ENCODE measurements at places on chromosomes 2 and 18.

GRCh38 chr2:20438334-20439192, 8.3 kb upstream of the RHOB start:
- DNase-seq, result no peak

GRCh38 chr2:37829202-37829601, 95.9 kb upstream of the RMDN2 start:
- peak; percentile 94 for DNase-seq

DNA sequence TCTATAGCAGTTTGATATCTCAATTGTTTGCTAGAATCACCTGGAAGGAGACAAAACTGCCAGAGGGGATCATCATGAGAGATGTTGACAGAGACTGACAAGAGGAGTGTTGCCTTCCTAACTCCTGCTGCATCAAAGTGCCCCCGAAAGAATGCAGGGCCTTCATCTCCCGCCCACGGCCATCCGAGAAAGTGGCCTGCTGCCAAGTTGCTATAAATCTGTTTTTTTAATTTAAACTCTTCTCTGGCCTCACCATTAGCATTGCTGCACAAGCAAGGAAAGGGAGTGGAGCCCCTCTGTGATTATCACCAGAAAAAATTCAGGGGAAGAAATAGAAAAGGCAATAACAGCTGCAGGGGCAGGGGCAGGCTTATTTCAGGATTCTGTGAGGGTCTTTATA, 238.1 kb upstream of the EPHA4 start:
- DNase-seq, result no peak

- DNase-seq, result peak; percentile 81
Measured at GRCh38 chr2:73987109-73987947, 2.6 kb downstream of the TET3 start.

GRCh38 chr2:155830817-155831579, 501.5 kb downstream of the NR4A2 start:
- DNase-seq, result no peak

- no peak for DNase-seq
Measured at GRCh38 chr2:25497918-25498407, 156.2 kb upstream of the DNMT3A start.

DNA sequence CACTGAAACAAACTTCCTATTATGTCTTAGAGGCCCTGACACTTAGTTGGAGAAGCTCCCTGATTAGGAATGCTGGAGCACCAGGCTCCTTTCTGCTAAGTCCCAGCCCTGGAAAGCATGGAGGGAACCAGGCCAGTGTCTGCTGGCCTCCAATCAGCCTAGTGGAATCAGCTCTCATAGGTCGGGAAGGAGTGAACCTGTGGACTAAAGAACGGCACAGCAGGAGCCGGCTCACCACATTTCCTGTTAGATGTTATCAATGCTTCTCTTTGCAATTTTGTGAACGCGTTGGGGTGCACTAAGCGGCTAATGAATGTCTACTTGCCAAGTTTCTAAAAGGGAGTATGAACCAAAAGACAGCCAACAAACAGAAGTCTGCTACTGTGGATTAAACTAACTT, 296.6 kb downstream of the NAPG start:
- no peak for DNase-seq

GRCh38 chr2:108918156-108918874, 70.7 kb downstream of the EDAR start:
- no peak for DNase-seq

DNA sequence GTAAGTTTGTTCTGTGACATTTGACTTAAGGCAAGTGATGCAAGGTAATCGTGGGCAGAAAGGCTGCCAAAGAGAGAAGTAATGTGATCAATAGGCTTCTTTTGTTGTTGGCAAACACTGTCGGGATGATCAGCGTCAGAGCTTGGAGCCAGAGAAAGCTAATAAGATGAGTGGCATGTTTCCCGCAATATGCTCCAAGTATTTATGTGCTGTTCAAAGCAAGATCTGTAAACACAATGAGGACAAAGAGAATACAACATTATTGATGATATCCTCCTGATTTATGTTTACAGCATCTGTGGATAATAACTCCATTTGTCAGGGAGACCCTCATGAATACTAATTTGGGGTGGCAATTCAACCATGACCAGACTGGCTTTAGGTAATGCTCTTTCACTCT, 603.3 kb downstream of the TDRD15 start:
- DNase-seq, result no peak

DNA sequence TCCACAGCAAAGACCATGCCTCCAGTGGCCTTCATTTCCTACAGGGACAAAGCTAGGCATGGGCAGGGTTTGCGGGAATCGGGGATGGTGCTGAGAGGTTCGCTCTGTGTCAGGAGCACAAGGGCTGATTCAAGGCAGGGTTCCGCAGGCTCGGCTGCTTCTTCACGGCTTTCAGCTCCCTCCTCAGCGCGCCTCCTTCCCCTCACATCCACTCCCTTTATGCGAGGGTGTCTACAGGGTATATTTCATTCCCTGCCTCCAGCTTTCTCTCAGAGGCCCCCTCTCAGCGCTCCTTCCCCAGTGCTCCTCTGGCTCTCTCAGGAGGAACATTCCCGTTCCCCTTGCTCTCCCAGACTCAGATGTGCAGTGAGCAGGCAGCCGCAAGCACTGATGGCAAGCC, 78.7 kb upstream of the ASB18 start:
- DNase-seq, result no peak

All from AML-193 (cell line).